Activated naive CD4-positive, alpha-beta T cell treated with anti-CD3 and anti-CD28 coated beads, Interleukin-2, amount 50 U/mL, for 16 hours (primary cell): ENCODE measurements at places on chromosomes 7 and 10.

GRCh38 chr10:94678475-94678874, 5.1 kb upstream of the CYP2C18 start:
- DNase-seq, result no peak

DNA sequence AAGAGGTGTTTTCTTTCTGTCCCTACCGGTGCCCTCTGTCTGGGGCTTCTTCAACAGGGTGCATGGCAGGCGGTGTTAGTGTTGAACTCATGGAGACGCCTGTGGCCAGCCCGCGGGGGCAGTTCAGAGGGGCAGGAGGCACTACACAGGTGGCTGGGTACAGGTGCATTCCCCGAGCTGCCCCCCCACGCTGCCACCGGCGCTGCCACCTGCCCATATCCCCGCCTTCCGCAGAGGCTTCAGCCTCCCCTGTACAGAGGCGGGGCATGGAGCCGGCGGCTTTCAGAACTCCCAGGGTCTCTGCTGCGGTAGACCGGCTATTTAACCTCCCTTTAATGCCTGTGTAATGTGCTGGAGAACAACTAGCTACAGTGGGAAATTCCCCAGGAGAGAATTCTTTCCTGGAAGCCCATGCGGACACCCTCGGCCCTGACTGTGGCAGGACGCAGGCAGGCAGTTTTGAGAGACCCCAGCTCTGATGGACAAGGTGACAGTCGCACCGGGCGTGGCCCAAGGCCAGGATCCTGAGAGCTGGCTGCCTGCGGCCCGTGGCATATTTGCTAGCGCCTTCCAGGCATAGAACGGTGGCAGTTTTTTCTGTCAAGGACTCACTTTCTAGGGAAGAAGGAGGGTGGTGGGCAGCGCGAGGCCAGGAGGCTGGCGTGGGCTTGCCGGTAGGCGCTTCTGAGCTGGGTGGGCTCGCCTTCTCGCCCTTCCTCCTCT, 53.7 kb upstream of the ZNF32 start:
- no peak for DNase-seq

DNA sequence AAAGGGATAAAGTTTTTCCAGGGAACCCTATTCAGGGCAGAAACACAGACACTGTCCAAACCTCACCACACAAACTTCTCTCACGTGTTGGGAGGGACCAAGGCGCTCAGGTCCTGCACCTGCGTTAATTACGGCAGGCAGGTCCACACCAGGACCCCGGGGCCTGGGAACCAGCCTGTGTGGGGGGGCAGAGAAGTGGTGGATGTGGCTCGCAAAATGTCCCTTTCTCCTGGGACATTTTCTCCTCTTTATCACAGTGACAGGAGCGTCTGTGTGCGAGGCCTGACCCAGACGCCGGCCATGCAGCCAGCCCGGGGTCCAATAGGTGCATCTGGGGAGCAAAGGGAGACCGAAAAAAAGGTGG, 73.4 kb upstream of the ZNF722 start:
- DNase-seq, result peak; percentile 18

DNA sequence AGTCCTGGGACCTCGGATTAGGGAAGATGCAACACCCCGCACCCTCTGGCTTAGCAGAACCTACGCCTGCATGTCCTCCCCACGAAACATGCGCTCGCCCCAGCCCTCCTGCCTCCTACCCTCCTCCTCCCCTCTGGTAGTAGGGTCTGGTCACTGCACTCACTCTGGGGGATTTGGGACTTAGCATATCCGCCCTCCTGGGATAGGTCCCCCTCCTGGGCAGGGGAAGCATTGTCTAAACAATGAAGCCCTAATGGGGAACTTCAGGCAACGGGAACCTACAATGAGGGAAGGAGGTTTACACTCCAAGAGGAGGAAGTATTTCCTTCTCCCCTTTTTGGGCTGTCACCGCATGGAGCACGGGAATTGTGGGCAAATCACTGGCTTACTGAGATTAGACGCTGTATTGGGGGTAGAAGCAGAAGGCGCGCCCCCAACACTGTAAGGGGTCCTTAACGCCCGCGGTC, 892 bp downstream of the CRHR2 start:
- no peak for DNase-seq

GRCh38 chr7:121369462-121369861, 26.6 kb downstream of the FAM3C start:
- no peak for DNase-seq

GRCh38 chr10:70820976-70821750, 5.4 kb downstream of the SGPL1 start:
- DNase-seq, result no peak

- DNase-seq, result no peak
Observed at GRCh38 chr10:24929056-24929544, 23.3 kb downstream of the PRTFDC1 start.

DNA sequence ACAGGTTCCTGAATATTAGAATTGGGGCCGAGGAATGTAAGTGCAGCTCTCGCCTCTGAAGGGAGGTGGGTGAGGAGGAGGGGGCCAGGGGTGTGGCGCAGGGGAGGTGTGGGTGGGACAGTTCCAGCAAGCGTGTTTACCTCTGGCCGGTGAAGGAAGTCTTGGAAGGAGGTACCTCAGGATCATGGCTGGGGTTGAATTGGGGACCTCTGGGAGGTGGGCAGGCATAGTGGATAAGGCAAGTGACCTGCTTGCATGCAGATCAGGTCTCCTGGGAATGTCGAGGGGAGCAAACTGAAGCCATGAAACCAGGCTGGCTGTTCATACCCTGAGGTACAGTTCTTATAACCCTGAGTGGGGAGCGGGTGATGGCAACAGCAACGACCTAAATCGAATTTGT, 2.0 kb downstream of the ZNF775 start:
- DNase-seq, result no peak

DNA sequence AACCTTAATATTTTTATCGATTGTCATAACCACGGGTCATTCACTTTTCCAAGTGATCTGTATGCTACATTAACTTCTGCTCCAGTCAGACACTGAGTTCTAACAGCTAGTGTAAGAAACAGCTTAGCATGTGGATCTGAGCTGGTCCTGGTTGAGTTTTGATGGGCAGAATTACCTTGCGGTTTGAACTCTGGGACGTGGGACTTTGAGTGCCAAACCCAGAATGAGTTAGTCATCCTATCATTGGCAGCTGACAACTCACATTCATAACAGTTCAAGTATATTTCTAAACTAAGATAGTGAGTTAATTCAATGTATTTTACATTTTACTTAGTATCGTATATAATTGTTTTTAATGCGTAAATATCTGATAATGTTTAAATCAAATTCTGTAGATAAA, 43.2 kb downstream of the C7orf33 start:
- DNase-seq, result no peak

- no peak for DNase-seq
Observed at GRCh38 chr10:80288849-80289248, 609 bp downstream of the MAT1A start.
